ENCODE measurements at places on chromosomes 4 and X.

GRCh38 chrX:85591536-85591935, 212.1 kb upstream of the POF1B start:
- DNase-seq = no peak

- no peak for DNase-seq
Observed at GRCh38 chr4:147103403-147103946, 157.8 kb upstream of the TTC29 start.

DNA sequence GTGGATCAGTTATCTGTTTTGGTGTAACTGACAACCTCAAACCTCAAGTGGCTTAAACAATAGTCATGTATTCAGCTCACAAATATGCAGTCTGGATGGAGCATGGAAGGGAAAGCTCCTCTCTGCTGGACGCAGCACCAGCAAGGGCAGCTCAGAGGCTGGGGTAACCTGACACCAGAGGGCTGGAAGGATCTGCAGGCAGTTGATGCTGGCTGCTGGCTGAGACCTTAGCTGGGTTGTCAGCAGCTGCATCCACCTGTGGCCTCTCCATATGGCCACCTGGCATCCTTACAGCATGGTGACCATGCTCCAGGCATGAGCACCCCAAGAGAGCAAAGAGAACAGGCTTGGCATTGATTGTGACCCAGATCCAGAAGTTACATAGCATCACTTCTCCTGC, 46.7 kb downstream of the ENPP6 start:
- DNase-seq = no peak

GRCh38 chr4:158182736-158183135, 9.9 kb upstream of the GASK1B start:
- no peak for DNase-seq

- DNase-seq = no peak
Observed at GRCh38 chr4:124277691-124278090, 434.8 kb downstream of the ANKRD50 start.

- no peak for DNase-seq
Observed at GRCh38 chr4:832108-832507, 6.2 kb upstream of the CPLX1 start.

DNA sequence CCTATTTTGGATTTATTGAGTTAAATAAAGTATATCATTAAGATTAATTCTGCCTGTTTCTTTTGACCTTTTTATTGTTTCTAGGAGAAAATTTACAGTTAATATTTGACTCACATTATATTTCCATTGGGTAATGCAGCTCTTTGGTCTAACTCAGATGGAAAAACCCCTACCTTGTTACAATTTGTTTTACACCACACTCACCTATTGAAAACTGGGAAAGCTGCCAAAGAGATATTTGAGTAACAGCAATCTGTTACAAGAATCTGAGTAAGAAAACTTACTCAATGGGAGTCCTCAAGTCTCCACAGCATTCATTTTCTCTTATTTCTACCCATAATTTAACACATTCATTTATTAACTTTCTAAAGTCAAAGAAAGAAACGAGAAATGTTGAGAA, 108.0 kb upstream of the TLL1 start:
- no peak for DNase-seq

DNA sequence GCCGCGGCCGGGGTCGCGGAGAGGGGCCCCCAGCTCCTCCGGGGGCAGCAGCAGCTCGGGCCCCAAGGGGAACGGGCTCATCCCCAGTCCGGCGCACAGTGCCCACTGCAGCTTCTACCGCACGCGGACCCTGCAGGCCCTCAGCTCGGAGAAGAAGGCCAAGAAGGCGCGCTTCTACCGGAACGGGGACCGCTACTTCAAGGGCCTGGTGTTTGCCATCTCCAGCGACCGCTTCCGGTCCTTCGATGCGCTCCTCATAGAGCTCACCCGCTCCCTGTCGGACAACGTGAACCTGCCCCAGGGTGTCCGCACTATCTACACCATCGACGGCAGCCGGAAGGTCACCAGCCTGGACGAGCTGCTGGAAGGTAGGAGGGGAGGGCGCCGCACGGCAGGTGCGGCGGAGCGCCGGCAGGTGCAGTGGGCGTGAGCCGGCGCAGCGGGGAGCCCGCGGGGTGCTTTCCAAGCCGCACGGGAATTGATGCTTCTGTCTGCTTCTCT, 886 bp downstream of the DCLK2 start:
- DNase-seq = no peak

GRCh38 chr4:24674279-24674678, 89.9 kb upstream of the DHX15 start:
- DNase-seq = no peak

GRCh38 chr4:37157476-37158167, 86.9 kb upstream of the NWD2 start:
- DNase-seq = no peak

- no peak for DNase-seq
Observed at GRCh38 chr4:161336016-161336530, 827.7 kb downstream of the FSTL5 start.

- DNase-seq = no peak
Observed at GRCh38 chrX:94492541-94492940, 818.5 kb downstream of the FAM133A start.

GRCh38 chr4:6524436-6524835, 50.6 kb upstream of the MAN2B2 start:
- DNase-seq = no peak

- DNase-seq = no peak
Observed at GRCh38 chr4:52822583-52822971, 39.5 kb upstream of the RASL11B start.

- peak; percentile 10 for DNase-seq
Observed at GRCh38 chrX:103343105-103343504, 13.1 kb downstream of the TCEAL7 start.

DNA sequence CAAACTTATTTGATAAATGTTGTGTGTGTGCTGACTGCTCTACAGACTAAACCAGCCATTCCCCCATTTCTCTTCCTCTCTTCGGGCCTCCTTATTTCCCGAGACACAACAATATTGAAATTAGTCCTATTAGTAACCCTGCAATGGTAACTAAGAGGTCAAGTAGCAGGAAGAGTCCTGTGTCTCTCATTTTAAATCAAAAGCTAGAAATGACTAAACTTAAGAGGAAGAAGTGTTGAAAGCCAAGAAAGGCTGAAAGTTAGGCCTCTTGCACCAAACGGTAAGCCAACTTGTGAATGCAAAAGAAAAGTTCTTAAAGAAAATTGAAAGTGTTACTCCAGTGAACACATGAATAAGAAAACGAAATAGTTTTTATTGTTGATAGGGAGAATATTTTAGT, 357.8 kb upstream of the SLC7A11 start:
- no peak for DNase-seq

Data from CD4-positive, alpha-beta T cell treated with Interleukin-4 for 4 hours (primary cell).